Left lung (tissue), 14 donors: ENCODE measurements at places on chromosomes 4 and X. TPM values are rescaled to one million over a fixed set of nuclear protein-coding genes. Genes with fewer than 3 reads are reported as not detected.

The MAGEC1 gene
- total RNA-seq, result not detected

The UCP1 gene
- not detected for total RNA-seq

GRCh38 chr4:14315129-14315528 lies 687.2 kb upstream of the CPEB2 start:
- no peak for DNase-seq

- DNase-seq, result no peak
Measured at GRCh38 chrX:42459735-42460134, 318.2 kb downstream of the PPP1R2C start.

The ATP6AP2 gene
- total RNA-seq, result 135 TPM

GRCh38 chrX:41781500-41781899 lies 57.5 kb downstream of the GPR82 start:
- no peak for DNase-seq

DNA sequence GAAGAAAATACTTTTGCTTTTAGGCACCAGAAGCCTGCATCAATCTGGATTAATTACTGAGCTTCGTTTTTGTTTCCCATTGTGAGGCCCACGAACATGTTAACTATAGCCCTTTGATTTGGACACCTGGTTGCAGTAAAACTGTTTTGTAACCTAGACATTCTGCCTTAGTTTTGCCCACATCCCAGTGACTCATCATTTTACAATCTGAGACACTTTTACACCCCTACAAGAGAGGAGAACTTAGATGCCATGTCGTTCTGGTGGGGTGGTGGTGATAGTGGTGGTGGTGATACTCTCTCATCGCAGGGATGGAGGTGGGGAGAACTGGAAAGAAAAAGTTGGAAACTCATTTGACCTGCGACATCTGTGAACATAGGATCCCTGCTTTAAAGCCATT lies 1257.2 kb downstream of the ADGRL3 start:
- DNase-seq, result no peak

DNA sequence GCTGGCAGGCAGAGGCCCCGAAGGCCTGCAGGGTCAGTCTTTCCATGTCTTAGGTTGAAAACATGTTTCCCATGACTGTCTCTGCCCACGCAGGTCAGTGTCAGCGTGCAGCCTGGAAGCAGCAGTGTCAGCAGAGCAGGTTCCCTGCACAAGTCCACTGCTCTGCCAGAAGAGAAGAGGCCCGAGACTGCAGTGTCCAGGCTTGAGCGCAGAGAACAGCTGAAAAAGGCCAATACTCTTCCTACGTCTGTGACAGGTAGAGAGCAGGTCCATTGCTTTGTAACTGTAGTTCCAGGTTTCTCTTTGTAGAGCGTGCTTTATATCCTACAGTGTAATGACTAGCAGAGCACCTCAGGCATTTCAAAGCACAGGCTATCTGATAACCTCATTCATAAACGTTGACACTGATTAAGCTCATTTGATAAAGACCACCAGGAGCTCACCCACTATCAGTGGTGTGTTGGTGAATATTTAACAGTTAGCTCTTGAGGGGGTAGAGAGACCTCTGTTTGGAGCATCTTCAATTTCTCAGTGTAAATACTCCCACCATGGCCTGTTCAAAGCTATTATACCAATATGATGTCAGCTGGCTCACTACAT lies 63.2 kb downstream of the AASDH start:
- no peak for DNase-seq

The TTC29 gene
- total RNA-seq, result not detected

The KLKB1 gene
- 0.15 TPM for total RNA-seq

DNA sequence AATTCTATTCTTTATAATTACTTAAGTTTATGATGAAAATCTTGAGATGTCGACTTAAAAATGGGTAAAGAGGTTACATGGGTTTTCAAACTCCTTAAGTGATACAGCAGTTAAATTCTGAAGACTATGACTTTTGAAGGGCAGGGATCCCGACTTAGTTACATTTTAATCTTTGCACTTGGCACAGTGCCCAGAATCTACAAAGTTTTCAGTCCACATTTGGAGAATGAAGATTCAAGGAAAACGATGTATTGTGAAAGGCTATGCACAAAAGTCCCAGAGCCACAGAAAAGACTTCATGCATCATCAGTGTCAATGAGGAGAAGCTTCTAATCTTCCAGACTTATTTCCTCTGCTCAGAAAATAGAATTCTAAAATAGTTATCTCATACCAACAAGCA lies 36.3 kb upstream of the GRPR start:
- no peak for DNase-seq
